Aortic smooth muscle cell (primary cell): ENCODE measurements at places on chromosomes 4 and X. TPM values are rescaled to one million over a fixed set of nuclear protein-coding genes. Genes with fewer than 3 reads are reported as not detected.

Gene FMR1
- 42.7 and 51.1 TPM in 2 replicates for total RNA-seq

Gene CLGN
- total RNA-seq = 0.26 and 0.81 TPM in 2 replicates

Gene PLK4
- 7.0 and 15.7 TPM in 2 replicates for total RNA-seq

Gene ATP1B4
- not detected in 2 replicates for total RNA-seq

Gene EREG
- under 0.01 and 0.13 TPM in 2 replicates for total RNA-seq

Gene TMEM192
- 4.9 and 8.2 TPM in 2 replicates for total RNA-seq

Gene HTR2C
- total RNA-seq = not detected in 2 replicates
